ENCODE measurements at places on chromosomes 13 and 19.

DNA sequence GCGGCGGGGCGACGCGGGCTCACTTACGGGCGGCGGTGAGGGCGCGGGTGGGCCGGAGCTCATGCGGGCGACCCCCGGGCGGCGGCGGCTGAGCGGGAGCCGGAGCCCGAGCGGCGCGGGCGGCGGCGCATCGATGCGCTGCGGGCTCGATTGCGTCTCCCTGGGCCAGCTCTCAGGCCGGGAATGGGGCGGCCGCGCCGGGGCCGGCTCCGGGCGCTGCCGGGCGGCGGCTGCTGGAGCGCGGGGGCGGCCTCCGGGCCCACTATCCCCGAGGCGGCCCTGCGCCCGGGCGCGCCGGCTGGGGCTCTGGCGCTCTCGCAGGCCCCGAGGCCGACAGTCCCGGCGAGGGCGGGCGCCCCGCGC, 1.4 kb upstream of the TSHZ3 start:
- no peak for DNase-seq

DNA sequence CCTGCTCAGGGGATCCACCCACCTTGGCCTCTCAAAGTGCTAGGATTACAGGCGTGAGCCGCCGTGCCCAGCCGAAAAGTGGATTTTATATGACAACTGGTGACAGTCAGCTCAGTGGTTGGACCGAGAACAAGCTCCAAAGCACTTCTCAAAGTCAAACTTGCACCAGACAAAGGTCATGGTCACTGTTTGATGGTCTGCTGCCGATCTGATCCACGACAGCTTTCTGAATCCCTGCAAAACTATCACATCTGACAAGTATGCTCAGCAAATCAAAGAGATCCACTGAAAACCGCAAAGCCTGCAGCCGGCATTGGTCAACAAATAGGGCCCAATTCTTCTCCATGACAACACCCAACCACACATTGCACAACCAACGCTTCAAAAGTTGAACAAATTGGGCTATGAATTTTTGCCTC, 21.6 kb upstream of the NAA16 start:
- no peak for DNase-seq

- no peak for DNase-seq
Observed at GRCh38 chr13:33138441-33138840, 122.2 kb downstream of the KL start.

GRCh38 chr19:33497131-33497777, 24.3 kb downstream of the PEPD start:
- no peak for DNase-seq

GRCh38 chr13:84129966-84130365, 247.7 kb upstream of the SLITRK1 start:
- no peak for DNase-seq

DNA sequence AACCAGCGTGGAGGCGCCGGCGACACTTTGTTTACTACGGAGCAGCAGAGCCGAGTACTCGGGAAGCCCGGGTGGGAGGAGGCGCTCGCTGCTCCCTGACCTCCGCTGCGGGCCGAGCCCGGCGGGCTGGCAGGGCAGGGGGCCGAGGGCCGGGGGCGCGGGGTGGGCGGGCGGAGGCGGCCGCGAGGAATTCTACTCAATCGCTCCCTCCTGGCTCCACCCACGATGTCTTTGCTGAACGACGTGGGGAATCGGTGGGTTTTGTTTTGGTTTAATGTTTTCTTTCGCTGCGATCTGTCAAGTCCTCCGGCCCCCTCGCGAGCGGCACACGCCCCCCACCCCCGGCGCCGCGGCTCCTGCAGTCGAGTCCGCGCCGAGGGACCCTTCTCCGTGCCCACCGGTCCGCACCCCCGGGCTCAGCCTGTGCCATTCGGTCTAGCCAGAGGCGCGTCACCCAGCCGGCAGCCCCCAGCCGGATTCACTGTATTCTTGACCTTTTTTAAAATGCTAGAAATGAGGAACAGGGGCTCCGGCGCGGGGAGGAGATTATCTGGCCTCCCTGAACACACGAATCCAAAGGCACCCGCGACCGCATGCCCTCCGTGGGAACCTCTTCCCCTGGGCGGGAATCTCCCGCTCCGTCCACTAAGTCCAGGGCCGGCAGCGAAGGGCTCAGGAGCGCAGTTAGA, 636 bp upstream of the FOXO1 start:
- no peak for DNase-seq

DNA sequence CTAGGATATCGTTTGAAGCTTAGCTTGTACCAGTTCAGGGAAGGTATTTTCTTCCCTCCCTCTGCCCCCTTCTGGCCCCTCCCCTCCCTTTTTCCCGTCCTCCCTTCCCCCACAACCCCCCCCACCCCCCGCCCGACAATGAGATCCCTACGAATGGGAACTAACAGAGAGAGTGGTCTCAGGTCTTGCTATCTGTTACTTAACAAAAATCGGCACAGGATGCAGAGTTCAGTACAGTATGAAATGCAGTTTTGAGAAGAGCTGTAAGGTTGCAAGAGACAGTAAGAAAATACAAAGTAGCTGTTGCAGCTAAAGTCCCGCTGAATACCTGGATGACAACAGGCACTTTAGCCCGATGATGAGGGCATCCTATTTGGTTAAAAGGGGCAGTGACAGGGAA, 3.1 kb upstream of the DACH1 start:
- DNase-seq, result no peak

DNA sequence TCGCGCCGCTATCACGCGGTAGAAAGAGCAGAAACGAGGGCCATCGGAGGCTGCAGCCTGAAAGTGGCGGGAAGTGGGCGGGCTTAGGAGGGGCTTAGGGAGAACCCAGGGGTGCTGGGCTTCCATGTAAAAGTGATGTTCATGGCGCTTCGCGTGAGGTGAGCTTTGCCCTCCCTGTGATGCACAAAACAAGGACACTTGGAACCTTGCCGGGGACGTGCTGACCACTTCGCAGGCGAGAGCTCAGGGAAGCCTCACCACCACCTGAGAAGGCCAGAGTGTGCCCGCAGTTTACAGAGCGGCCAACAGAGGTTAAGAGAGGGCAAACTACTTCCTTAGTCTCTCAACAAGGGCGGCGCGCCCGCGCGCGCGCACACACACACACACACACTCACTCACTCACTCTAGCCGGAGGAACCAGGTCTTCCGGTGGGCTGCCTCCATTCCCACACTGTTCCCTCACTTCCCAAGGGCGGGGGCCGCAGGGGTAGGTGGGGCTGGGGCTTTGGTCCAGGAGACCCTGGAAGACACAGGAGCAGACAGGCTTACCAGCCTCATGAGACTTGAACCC, 651 bp downstream of the GAPDHS start:
- no peak for DNase-seq

GRCh38 chr19:41792513-41793413, 3.6 kb upstream of the CEACAM3 start:
- DNase-seq, result peak; percentile 35

DNA sequence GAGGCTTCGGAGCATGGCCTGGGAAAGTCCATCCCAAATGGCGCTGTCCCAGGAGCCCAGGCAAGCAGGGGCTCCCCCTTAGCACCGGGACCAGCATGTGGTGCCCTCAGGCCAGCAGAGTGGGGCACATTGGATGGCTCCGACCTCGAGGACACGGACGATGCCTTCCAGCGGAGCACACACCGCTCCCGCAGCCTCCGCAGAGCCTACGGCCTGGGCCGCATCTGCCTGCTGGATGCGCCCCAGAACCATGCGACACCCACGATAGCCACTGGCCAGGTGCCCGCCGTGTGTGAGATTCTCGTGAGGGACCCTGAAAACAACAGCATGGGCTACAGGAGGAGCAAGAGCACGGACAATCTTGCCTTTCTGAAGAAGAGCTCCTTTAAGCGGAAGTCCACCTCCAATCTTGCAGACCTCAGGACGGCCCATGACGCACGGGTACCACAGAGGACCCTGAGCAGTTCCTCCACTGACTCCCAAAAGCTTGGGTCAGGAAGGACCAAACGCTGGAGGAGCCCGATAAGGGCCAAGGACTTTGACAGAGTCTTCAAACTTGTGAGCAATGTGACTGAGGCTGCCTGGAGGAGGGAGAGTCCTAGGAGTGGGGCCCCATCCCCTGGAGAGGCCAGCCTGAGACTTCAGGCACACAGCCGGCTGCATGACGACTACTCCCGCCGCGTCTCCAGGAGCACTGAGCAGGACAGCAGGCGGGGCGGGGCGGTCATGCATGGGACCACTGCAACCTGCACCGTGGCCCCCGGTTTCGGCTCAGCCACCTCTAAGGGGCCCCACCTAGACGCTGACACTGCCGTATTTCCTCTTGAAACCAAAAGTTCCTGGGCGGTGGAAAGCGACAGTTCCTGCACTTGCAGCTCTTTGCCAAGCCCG, 63.1 kb downstream of the SPATA13 start:
- DNase-seq, result no peak

DNA sequence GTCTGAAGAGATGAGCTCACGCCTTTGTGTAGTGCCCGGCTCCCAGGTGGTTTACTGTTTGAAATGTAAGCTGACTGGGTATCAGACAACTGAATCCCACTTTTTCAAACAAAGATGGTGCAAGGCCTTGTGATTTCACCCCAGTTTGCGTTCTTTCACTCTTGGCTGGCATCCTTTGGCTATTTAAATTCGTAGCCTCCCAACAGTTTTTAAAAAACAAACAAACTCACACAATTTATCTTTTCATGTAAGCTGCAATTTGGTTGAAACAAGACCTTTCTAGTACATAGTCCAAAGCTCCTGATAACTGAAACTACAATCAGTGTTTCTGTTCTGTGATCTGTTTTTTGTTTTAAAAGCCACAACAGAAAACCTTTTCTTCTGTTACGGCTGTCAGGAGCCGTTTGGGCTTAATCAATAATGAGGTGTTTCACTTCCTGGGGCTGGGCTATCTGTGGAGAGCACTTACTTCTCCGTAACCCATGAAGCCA, 65.1 kb upstream of the NPAS1 start:
- DNase-seq, result no peak

DNA sequence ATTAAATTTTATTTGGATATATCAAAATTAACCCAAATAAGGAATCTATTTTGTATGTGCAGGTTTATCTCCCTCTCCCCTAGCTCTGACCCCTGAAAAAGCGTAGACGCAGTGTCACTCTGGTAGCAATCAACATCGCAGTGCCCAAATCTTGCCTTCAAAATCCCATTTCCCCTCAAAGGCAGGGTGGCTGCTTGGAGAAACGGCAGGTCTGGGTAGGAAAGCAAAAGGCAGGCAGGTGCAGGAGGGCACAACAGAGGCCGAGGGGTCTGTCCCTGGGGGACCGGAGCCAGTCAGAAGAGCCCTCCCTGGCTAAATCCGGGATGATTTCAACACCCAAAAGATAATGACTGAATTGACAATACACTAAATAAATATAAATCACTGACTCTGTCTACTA, 41.9 kb downstream of the NAXD start:
- DNase-seq, result no peak

- no peak for DNase-seq
Observed at GRCh38 chr19:47435196-47435595, 15.9 kb upstream of the MEIS3 start.

DNA sequence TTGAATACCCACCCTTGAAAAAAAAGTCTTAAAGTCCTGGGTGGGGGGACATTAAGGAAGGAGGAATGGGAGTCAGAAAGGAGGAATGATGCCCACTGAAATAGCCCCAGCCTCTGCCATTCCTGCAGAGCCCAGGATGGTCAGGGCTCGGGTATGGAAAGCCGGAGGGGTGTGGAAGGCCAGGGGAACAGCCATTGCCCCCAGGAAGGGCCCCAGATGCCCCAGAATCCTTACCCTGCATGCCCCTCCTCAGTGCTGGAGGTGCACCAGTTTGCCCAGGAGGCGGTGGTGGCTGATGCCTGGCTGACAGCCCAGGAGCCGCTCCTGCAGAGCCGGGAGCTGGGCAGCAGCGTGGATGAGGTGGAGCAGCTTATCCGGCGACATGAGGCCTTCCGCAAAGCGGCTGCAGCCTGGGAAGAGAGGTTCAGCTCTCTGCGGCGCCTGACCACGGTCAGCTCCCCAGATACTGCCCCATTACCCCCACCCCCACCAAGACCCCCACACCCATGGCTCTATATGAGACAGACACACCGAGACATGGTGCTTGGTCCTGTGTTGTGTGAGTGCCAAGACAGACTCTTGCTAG, 10.7 kb upstream of the SHKBP1 start:
- DNase-seq, result no peak

DNA sequence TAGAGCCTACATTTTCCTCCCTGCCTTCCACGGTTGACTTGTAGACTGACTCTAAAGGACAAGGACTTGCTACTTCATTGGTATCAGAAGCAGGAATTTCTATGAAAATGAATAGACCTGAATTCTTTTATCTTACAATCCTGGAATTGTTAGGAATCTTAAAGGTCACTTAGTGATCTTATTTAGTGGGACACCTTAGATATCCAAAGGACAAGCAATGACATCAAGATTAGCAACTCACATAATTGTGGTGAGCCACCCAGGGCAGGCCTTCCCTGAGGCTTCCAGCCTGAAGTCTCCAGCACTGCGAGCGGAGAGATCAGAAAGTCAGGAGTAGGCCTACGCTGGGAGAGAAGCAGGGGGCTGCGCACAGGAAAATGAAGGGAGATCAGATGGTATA, 37.8 kb downstream of the KLF5 start:
- no peak for DNase-seq

All from activated CD4-positive, alpha-beta T cell treated with anti-CD3 and anti-CD28 coated beads, Interleukin-2, amount 50 U/mL, for 4 hours (primary cell).